Smooth muscle cell of the brain vasculature (primary cell): ENCODE measurements at places on chromosomes 6 and 20.
A peak's percentile ranks its signal among the peaks of the same experiment; 100 is the strongest.

GRCh38 chr6:137415127-137415833 lies 78.9 kb downstream of the OLIG3 start:
- DNase-seq = peak; percentile 54

DNA sequence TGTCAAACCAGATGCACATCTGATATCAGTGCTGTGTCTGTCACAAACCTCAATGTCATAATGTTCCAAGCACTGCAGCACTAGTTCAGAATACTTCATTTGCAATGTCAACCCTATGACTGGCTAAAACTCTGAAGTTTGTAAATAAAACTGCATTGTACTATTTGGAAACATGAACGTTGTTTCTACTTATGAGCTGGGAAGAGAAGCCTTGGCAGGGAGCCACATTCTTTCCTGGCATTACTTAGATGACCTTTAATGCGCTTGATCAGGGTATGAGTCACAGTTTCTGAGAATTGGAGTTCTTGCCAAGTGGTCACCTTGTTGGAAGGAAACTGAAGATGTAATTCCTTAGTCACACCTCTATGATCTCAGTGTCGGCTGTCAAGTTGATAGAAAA lies 664.8 kb upstream of the MMS22L start:
- DNase-seq = no peak

DNA sequence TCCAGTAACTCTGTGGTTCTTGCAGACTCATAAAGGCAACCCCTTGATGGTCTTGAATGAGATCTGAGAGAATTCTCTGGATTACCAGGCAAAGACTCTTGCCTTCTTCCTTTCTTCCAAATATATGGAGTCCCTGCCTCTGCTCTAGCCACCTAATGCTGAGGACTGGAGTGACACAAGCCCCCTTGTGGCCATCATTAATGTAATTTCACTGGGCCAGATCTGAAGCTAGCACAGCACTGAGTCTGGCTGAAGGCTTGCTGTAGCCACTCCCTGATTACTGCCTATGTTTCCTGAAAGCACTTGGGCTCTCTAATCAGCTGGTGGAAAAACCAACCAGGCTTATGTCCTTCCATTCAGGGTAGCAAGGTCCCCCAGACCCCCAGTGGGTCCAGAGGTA lies 559.3 kb upstream of the IRAK1BP1 start:
- no peak for DNase-seq

DNA sequence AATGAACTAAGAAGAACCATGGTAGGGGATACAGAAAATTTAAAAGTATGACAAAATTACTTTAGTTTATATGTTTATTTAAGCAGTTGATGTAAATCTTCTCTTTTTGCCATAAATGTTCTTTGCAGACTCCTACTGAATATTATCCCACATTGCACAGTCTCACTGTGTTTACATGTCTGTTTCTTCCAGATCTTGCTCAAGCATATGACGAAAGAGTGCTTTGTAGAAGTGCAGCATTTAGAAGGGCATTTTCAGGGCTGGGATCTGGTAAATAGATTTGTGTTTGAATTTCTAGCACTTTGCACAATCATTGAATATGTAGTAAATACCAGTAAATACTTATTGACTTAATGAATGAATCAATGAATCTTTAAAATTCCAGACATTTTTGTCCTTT lies 152.0 kb upstream of the EPHA7 start:
- no peak for DNase-seq

DNA sequence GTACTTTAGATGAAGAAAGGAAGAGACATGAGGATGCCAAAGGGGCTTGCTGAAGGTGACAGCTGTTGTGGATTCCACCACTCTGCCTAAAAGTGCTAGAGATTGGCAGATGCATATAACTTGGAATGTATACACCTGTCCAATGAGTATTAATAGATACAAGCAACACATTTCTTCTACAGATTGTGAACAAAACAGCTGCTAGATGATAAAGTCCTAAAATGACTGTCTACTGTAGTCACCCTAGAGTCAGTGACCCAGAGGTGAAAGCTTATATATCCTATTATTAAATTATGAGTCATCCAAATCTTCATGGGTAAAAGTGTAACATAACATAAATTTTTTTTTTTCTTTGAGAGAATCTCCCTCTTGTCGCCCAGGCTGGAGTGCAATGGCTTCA lies 5.2 kb downstream of the RNF217 start:
- no peak for DNase-seq

DNA sequence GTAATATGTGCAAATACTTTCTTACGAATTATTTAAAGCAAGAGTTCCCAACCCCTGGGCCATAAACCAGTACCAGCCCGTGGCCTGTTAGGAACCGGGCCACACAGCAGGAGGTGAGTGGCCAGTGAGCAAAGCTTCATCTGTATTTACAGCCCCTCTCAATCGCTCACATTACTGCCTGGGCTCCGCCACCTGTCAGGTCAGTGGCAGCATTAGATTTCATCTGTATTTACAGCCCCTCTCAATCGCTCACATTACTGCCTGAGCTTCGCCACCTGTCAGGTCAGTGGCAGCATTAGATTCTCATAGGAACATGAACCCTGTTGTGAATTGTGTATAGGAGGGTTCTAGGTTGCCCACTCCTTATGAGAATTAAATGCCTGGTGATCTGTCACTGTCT lies 142.0 kb downstream of the RNASET2 start:
- no peak for DNase-seq

- no peak for DNase-seq
These were observed 76.5 kb upstream of the RGS17 start for GRCh38 chr6:153207617-153208016.

GRCh38 chr6:155222506-155222905 lies 41.3 kb upstream of the CLDN20 start:
- DNase-seq = no peak

- no peak for DNase-seq
These were observed at the start of gene PKIG for GRCh38 chr20:44582311-44583025. Gene PKIG (plus strand): TSS chr20:44582579. CDS start chr20:44614557, 31,978 bp downstream.

DNA sequence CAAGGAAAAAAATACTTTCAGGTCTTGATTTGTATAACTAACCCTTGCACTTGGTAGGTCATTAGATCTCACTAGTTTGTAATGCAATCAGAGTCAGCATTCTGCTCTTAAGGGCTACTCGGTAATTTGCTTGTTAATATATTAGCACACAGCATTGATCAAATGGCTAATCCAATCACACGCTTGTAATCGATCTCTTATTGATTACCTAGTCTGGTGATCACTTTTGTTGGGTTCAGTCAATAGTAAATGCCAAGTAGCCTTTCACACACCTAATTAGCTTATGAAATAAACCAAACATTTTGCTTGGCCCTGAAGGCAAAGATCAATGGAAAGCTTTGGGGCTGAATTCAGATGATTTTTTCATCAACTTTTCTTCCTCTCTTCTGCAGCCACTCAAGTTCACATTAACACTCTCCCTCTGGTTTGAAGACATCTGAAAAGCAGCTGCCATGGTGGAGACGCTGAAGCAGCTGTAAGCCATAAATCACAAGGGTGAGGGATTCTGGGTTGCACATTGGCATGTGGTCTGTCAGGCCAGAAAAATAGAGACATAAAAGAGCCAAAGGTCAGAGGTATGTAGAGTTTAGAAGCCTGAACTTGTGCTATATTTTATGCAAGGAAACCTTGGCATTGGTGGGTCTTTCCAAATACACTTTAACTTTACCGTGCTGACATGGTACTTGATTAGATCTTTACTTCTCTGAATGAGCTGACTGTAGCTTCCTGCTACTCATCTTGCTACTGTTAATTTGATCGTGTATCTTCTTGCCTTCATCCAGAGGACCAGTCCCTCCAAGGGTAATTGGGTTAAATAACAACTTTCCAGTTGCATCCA lies 234.4 kb downstream of the SIM1 start:
- DNase-seq = no peak

GRCh38 chr6:160137989-160138835 lies 16.6 kb downstream of the SLC22A1 start:
- peak; percentile 57 for DNase-seq

DNA sequence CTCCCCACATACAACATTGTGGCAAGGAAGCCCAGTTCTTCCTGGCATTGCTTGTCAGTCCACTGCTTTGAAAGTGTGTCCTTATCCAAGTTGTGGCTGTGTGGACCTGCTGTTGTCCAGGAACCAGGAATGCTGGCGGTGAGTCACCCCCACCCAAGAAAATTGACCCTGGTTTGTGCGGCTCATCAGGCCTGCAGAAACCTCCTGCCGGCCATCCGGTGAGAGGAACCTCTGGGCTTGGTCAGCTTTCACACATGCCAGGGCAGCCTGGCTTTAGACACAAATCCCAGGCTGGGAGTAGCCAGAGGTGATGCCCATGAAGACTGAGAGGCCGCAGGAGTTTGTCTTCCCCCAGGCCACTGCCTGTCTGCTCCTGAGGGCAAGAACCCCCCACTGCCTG lies 223.6 kb downstream of the TTLL2 start:
- DNase-seq = no peak

DNA sequence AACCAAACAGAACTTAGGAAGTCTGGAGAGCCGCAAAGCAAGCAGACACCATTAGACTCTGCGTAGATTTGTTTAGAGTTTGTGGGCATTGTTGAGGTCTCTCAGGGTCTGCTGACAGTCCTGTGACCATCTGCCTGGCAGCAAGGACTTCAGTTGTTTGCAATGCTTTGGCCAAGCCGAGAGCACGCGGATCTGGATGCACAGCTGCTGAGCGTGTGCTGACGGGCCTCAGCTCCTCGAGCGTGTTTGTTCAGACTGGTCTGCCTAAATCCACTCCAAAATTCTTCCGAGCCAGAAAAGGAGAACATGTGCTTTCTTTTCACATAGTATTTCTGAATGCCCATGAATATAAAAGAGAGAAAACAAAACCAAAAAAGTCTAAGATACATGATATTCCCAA lies 159.0 kb downstream of the ZNF217 start:
- no peak for DNase-seq
